ENCODE measurements at places on chromosomes 16 and 17.

- no peak for DNase-seq
Measured at GRCh38 chr17:49513641-49514040, 18.5 kb downstream of the NGFR start.

DNA sequence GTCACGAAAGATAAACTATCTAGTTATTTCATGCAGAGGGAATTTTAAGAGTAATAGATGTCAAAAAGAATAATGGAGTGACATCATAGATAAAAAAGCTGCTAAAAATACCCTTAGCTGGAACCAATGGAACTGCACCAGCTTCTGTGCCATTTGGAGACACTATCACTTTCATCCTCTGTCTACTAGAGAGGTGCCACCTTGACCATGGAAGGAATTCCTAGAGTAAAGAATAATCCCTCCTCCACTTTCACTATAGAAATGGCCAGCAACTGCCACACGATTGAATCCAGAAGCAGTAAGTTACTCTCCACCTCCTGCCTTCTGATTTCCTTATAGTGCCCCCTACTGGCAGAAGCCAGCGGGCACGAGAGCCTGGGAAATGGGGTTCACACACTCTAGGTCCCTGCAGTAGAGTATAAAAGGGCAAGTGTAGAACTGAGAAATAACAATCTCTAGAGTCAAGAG is 2.8 kb upstream of the ALDH3A2 start:
- DNase-seq, result peak; percentile 46

- DNase-seq, result no peak
Measured at GRCh38 chr16:52874042-52874441, 178.7 kb downstream of the CHD9NB start.

DNA sequence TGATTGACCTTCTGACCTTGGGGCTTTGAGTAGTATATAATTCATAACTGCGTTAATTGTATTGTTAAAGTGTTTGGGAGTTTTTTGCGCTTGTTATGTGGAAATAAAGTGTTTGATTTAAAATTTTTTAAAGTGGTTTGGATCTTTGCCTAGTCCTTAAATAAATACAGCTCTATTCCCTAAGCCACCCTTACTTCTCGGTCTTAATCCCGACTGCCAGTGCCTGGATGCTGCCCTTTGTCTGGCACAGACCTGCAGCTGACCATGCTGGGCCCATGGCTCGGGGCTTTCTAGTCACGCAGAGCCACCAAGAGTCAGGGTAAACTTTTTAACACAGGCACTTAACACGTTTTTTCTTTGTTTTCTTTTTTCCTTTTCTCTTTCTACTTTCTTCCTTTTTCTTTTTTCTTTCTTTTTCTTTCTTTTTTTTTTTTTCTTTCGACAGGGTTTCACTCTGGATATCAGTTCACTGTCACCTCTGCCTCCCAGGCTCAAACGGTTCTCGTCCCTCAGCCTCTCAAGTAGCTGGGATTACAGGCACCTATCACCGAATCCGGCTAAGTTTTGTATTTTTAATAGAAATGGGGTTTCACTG is 19.6 kb upstream of the SLC5A11 start:
- no peak for DNase-seq

DNA sequence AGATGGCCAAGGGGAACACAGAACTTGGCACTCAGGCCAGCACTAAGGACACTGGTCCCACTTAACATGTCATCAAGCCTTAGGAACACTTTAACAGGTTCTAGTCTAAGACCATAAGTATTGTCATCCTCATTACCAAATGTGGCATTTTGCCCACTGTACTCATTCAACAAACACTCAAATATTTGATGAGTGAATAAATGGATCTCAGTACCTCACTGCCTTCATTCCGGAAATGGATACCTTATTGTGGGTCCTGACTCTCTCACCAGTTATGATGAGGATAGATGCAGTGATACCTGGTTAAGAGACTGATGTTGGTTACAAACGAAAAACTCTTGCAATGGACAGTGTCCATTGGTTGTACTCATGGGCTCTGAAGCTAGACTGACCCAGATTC is 455.2 kb upstream of the DYNLRB2 start:
- peak; percentile 64 for DNase-seq

GRCh38 chr17:27620721-27621120 is 10.3 kb upstream of the LGALS9 start:
- DNase-seq, result no peak

- DNase-seq, result no peak
Measured at GRCh38 chr17:63165400-63165799, 199.4 kb downstream of the TANC2 start.

DNA sequence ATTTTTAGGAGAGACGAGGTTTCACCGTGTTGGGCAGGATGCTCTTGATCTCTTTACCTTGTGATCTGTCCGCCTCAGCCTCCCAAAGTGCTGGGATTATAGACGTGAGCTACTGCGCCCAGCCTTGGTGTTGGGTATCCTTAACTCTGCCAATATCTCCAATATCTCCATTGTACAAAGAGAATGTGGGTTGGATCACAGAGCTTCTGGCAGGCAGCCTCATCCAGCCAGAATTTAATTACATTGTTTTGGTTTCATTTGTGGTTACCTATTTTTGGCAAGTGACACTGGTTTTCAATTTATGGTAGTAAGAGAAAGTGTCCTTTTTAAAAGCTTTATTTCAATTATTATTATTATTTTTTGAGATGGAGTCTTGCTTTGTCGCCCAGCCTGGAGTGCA is 14.0 kb upstream of the RFWD3 start:
- DNase-seq, result no peak

DNA sequence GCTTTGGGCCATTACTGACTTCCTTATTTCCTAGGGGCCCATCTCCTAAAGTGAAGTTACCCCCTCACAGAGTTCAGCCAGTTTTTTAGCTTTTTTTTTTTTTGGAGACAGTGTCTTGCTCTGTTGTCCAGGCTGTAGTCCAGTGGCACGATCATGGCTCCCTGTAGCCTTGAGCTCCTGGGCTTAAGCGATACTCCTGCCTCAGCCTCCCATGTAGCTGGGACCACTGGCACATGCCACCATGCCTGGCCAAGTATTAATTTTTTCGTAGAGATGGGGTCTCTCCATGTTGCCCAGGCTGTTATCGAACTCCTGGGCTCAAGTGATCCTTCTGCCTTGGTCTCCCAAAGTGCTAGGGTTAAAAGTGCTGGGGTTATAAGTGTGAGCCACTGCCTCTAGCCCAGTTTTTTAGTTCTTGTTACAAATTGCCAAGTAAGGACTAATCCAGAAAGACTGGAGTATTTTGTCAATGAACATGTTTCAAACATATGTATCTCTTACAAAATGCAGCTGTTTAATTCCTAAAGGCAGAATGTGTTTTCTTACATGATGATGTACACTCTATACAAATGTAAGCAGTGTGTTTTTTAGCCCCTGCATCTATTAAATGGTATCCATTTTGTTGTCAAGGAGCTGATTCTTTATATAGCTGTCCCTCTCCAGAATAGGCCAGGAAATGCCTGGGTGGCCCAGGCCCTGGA is 49.1 kb upstream of the IL34 start:
- DNase-seq, result no peak

GRCh38 chr17:81960130-81960958 is 643 bp downstream of the NOTUM start:
- peak; percentile 63 for DNase-seq

- DNase-seq, result no peak
Measured at GRCh38 chr17:45346216-45347015, 29.6 kb upstream of the MAP3K14 start.

DNA sequence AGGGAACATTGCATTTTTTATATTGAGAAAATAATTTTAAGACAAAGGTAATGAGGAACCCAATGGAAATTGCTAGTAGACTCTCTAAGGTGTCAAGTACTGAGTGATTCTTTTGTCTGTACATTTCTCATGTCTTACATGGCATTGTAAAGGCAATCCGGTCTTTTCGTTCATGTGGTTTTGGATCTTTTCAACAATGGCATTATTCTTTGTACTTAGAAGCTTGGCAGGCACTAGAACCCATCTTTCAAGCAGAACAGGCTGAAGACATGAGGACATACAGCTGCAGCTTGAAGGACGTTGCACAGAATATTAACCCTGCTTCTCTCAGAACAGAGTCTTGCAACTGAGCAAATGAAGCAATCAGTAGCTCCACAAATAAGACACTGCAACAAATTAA is 231.5 kb upstream of the ZFHX3 start:
- DNase-seq, result no peak

- DNase-seq, result peak; percentile 63
Measured at GRCh38 chr16:50297301-50298074, 31.1 kb downstream of the ADCY7 start.

GRCh38 chr17:77645072-77646045 is 313.1 kb upstream of the TNRC6C start:
- no peak for DNase-seq

DNA sequence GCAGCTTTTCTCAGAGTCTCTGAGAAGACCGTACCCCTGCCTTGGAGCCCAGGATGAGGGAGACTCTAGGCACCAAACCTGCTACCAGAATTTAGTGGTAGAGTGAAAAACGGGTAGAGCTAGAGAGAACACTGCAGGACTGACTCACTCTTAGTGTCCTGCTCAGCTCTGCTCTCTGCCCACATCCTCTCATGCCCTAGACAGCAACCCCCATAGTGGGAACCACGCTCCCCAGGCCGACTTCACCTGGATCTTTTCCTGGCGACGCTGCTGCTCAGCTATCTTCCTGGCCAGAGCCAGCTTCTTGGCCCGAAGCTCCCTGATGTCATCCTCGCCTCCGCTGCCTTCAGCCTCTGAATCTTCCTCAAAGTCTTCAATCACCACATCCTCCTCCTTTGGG is 26.7 kb downstream of the HIC1 start:
- DNase-seq, result no peak

DNA sequence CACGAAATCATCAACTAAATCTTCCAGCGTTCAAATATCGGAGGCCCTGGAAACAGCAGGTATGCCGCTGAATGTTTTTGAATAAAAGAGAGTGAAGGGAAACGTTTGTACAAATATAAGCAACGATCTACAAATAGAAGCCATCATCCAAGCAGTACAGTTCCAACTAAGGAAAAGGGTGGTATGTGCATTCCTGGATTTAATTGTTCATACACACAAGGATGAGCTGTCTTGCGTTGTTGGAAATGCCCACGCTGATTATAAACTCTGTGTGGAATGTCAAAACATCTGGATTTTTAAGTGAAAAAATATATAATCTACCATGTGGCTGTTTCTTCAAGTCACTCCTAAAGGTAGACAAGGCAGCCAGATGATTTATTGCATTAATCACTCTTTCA is 191.8 kb upstream of the HSBP1 start:
- DNase-seq, result no peak

DNA sequence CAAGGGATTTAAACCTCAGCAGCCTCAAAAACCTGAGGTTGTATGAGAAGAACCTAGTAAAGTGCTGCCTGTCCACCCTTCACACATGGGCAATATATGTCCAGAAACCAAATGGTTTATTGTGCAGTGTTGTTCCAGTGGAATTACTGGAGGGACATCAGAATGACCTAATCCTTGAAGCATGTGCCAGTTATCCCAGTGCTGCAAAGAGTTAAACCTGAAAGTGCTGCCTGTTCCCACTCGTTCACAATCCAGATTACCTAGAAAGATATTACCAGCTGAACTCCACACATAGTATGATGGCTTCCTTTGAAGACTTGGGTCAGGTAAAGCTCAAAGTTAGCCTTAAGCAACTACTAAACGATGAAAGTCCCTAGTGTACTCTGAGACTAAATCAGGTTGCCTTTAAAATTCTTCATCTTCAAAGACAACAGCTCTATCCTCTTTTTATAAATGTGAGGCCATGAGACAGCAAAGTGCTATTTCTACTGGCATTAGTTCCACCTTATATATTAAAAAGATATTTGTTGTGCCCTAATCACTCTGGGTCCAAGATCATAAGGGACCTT is 133.1 kb downstream of the SNX11 start:
- DNase-seq, result no peak

GRCh38 chr17:4721203-4722135 is 9.8 kb upstream of the MED11 start:
- DNase-seq, result peak; percentile 88

- DNase-seq, result no peak
Measured at GRCh38 chr17:10063730-10064241, 134.6 kb downstream of the GAS7 start.

DNA sequence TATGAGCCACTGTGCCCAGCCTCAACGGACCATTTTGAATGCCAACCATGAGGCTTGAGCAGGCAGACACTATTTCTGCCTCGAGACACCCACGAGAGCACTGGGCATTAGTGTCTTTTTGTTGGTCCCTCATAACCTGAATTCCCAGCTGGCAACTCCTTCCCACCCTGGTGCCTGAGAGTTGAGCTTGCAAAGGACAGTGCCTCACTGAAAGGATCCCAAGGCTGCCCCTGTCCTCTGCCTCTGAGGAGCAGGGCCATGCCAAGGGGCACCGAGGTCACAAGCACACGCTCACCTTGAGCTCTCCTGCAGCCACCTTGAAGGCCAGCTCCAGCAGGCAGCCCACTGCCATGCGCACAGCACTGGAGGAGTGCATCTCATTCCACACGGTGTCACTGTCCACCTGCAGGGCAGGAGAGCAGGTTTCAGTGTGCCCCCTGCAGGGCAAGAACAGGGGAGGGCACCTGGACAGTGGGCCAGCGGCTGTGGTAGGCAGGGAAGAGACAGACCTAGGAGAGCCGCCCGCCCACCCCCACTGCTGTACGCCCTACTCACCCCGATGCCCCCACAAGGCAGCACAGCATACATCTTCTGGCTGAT is 12.8 kb downstream of the G6PC3 start:
- DNase-seq, result peak; percentile 93

DNA sequence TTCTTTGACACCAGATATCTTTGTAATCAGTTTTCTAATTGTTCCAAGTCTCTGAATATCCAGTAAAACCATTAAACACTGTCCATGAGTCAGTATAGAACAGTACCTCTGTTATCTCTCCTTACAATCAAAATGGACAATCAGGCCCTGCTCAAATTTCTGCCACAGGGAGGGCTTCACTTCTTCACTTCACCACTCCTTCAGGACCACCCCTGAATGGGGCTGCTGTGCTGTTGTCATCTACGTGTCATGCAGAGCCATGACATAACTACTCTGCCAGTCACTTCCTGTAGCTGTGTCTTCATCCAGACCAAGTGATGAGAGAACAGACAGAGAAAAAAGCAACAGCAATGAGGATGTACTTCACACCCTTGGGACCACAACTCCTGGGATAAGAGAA is 116.9 kb downstream of the TANC2 start:
- DNase-seq, result peak; percentile 3

DNA sequence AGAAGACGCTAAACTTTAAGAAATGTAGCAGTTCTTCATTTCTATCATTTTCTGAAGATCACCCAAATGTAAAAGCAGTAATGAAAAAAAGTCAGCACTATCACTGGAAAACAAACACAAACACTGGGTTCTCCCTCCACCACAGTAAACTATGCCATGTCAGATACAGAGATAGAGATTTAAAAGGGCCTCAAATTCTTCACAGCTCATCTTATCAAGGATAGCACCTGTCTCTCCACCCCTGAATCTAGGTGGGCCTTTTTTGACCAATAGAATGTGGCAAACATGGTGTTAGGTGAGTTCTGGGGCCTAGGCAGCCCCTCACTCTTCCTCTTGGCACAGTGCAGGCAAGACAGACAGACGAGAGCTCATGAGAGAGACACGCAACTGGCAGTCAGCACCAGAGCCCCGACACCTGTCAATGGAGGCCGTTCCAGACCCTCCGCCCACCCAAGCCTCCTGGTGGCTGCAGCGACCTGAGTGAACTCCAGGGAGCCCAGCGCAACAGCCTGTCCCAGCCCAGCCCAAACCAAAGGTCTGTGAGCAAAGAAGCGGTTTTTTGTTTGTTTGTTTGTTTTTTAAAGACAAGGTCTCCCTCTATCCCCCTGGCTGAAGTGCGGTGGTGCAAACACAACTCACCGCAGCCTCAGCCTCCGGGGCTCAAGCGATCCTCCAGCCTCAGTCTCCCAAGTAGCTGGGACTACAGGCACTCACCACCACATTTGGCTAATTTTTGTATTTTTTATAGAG is 79.8 kb downstream of the TBC1D16 start:
- no peak for DNase-seq

All from DMS53 (cell line).